ENCODE measurements at places on chromosomes 4 and X. TPM values are rescaled to one million over a fixed set of nuclear protein-coding genes. Genes with fewer than 3 reads are reported as not detected.

Gene VSIG1
- 6.2 TPM for total RNA-seq

Gene MAGEB6
- total RNA-seq = not detected

Gene LDB2
- 31.9 TPM for total RNA-seq

Gene FOXR2
- not detected for total RNA-seq

Gene CENPE
- 0.67 TPM for total RNA-seq

Gene FRG1
- total RNA-seq = 40.6 TPM

GRCh38 chrX:111914398-111915090 lies 38.6 kb downstream of the TRPC5OS start:
- DNase-seq = no peak

DNA sequence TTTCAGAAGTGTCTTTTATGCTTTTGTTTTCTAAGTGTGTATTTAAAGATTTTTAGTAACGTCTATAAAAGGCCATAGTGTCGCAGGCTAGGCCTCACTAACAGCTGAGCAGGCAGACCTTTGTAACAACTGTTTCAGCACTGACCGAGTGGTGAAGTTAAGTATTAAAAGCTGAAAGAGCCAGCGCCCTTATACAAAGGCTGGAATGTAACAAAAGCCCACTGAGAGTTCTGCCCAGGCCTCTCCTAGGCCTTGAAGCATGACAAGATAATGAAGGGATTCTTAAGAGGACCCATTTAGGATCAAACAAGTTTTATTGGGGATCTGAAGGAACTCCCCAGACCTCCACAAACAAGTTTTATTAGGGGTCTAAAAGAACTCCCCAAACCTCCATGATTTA lies 722.5 kb upstream of the PRKX start:
- DNase-seq = no peak

GRCh38 chr4:155305619-155306018 lies 71.1 kb downstream of the MAP9 start:
- DNase-seq = no peak

DNA sequence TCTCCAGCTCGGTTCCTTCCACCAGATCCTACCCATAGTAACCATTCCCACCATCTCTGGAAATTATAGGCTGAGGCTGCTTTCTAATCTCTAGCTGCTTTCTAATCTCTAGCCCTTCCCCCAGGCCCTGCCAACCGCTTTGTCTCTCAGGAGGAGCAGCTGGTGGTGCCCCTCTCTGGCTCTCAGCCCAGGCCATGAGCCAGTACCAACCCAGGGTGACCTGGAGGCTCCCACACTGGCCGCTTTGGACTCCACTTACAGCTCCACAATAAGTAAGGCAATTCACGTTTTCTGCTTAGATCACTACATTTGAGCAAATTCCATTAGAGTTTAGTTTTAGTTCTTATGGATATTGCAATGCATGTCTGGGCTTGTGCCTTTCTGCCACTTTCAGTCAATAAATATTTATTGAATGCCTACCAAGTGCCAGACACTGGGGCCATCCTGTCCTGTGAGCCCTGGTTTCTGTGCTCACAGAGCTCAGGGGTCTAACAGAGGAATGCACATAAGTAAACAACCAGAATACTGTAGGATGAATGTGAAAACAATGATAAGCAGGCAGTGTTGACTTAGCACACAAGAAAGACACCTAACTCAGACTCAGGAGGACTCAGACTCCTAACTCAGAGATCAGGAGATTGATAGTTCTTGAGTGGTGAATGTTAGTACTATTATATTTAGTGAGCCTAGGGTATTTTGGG lies 38.9 kb downstream of the SMC1A start:
- DNase-seq = no peak

GRCh38 chr4:23484689-23485088 lies 405.2 kb downstream of the PPARGC1A start:
- no peak for DNase-seq
